ENCODE measurements at places on chromosomes 1 and 21.

- no peak for DNase-seq
These were observed 204.7 kb downstream of the KAZN start for GRCh38 chr1:14803002-14803789.

DNA sequence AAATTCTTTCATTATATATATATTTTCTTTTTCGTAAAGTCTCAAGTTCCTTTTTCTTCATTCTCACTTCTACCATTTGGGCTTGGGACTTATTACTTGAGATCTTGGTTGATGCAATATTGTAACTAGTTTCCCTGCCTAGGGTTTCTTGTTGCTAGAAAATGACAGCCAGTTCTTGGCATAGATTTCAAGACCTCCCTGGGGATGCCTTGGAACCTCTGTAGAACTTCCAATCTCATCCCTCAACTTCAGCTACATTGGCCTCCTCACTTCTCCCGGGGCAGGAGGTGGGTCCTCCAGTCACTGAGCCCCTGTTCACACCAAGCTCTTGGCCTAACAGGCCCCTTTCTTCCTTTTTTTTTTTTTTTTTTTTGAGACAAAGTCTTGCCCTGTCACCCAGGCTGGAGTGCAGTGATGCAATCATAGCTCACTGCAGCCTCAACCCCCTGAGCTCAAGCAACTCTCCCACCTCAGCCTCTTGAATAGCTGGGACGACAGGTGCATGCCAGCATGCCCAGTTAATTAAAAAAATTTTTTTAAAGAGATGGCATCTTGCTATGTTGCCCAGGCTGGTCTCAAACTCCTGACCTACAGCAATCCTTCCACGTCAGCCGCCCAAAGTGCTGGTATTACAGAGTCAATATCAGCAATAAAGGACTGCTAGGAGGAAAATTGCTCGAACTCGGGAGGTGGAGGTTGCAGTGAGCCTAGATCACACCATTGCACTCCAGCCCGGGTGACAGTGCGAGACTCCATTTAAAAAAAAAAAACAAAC, 33.1 kb downstream of the MAP3K7CL start:
- no peak for DNase-seq

- DNase-seq: no peak
These were observed 825 bp downstream of the TMEM39B start for GRCh38 chr1:32073299-32074229.

DNA sequence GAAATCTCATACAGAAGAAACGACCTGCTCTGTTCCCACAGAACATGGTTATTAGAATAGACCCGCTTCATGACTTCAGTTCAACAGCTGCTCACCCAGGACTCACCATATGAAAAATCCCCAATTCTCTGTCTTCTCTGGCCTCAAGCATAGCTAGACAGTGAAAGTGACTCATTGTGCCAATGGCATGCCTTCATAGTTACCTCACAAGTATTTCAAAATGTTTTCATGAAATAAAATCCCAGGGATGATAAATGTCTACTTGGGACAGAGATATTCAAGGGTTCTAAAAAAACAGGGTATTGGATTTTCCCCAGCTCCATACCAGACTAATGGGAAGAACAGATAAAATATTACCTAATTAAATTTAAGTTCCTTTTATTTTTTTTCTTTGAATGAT, 82.3 kb downstream of the NOTCH2 start:
- no peak for DNase-seq

DNA sequence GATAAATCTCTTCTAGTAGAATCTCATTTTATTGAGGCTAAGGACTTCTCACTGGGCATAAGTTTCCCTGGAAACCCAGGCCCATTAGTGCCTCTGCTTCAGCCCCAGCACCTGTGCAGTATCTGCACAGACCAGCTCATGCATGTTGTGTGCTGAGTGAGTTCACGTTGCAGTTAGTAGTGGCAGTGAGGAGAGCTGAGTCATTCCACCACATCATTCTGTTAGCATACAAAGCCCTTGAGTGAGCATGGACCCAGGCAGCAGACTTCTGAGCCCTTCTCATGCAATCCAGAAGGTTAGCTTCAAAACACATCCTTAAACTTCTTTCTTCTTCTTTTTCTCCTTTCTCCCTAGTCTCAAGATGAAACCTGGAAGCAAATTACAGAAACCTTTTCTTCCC, 45.8 kb upstream of the NTPCR start:
- no peak for DNase-seq

- DNase-seq: no peak
These were observed 13.3 kb downstream of the RRP15 start for GRCh38 chr1:218298398-218298797.

DNA sequence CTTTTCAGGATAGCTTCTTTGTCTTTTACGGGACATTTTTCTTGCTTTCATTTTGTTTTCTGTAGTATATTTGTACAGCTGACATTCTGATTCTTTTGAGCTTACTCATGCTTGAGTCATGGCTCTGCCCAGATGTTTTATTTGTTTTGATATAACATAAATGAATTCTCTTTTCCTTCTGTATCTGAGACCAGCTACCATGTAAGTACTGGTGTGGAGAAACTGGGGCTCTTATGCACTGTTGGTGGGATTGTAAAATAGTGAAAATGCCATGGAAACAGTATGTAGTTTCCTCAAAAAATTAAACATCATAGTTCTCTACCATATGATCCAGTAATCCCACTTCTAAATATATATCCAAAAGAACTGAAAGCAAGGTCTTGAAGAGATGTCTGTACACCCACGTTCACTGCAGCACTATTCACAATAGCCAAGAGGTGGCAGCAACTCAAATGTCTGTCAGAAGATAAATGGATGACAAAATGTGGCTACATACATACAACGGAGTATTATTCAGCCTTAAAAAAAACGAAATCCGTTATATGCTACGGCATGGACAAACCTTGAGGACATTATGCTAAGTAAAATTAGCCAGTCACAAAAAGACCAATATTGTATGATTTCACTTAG, 61.4 kb downstream of the EIF2B3 start:
- no peak for DNase-seq

GRCh38 chr1:2882966-2883696, 81.6 kb upstream of the TTC34 start:
- no peak for DNase-seq

DNA sequence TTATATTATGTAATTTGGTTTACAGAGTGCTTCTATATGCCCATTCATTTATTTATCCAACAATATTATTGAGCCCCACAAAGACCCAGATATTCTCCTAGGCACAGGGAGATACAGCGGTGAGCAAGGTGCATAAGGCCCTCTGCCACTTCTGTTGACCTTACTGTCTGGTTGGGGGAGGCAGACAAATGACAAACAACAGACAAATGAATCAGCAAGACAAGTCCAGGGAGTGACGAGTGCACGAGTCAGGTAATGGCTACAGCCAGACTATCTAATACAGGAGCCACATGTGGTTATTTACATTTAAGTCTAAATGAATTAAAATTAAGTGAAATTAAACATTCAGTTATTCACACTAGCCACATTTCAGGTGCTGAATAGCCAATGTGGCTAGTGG, 22.0 kb upstream of the BCAR3 start:
- DNase-seq: no peak

DNA sequence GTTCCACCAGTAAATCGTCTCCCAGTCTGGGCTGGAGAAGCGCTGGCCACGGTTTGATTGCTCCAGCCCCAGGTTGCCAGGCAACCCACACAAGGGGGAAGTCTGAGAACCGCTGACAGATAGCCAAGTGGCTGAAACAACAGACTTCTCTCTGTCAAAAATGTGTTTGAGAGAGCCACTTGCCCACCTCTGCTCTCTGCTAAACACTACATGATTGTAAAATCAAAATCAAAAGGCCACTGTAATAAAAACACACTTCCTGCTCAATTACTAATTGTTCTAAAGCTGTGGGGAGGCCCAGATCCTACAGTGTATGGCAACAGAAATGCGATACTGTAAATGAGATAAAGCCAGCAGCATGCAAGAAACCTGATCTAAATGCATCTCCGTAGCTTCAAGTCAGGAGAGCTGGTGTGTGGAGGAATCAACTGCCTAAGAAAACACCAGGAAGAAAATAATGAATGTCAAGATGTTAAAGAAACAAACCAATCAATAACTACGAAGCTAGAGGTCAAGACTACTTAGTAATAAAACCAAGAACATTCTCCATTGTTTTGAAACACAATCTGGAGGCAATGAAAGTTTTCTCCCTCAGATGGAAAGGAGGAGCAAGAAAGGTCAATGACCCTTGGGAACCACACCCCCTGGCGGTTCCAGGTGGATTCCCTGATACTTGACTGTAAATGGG, 121.2 kb downstream of the SLC45A1 start:
- peak; percentile 80 for DNase-seq

GRCh38 chr1:99173900-99174299, 90.4 kb upstream of the PLPPR4 start:
- DNase-seq: no peak

- no peak for DNase-seq
These were observed 88.6 kb upstream of the PLXNA2 start for GRCh38 chr1:208332774-208333126.

Data from HAP-1 (cell line).